ENCODE measurements at places on chromosomes 2 and 18. TPM values are rescaled to one million over a fixed set of nuclear protein-coding genes. Genes with fewer than 3 reads are reported as not detected.

KIDINS220 gene
- 33.6 TPM for total RNA-seq

IL37 gene
- 2.0 TPM for total RNA-seq

PJVK gene
- 4.3 TPM for total RNA-seq

ELOA2 gene
- total RNA-seq: not detected

ACTR2 gene
- total RNA-seq: 239 TPM

TUBB8B gene
- 0.35 TPM for total RNA-seq

GALNT3 gene
- total RNA-seq: 75.0 TPM

NCKAP5 gene
- 1.2 TPM for total RNA-seq

FAM98A gene
- total RNA-seq: 47.7 TPM

BMP10 gene
- not detected for total RNA-seq

ANKRD30BL gene
- total RNA-seq: not detected

ABHD1 gene
- 0.56 TPM for total RNA-seq

TMEM247 gene
- not detected for total RNA-seq

DNER gene
- total RNA-seq: 1.1 TPM

LYPD6 gene
- 3.9 TPM for total RNA-seq

TMEM237 gene
- total RNA-seq: 27.1 TPM

RIT2 gene
- total RNA-seq: not detected

KCNK3 gene
- not detected for total RNA-seq

PEX13 gene
- total RNA-seq: 32.0 TPM

TFPI gene
- total RNA-seq: 125 TPM

REG1B gene
- total RNA-seq: not detected

VSNL1 gene
- not detected for total RNA-seq

NEDD4L gene
- total RNA-seq: 213 TPM

LDLRAD4 gene
- total RNA-seq: 0.50 TPM

SAP130 gene
- 25.1 TPM for total RNA-seq

FBLN7 gene
- total RNA-seq: 0.27 TPM

SERPINB4 gene
- total RNA-seq: not detected

FAM237A gene
- not detected for total RNA-seq
